WTC11 (cell line): ENCODE measurements at places on chromosomes 1 and 21.

- DNase-seq, result no peak
Observed at GRCh38 chr1:29454616-29455380, 218.5 kb downstream of the PTPRU start.

- no peak for DNase-seq
Observed at GRCh38 chr1:6177681-6178380, 2.3 kb downstream of the CHD5 start.

GRCh38 chr1:206725109-206725963, 40.6 kb downstream of the MAPKAPK2 start:
- peak; percentile 67 for DNase-seq

- DNase-seq, result no peak
Observed at GRCh38 chr1:210645582-210646257, 317.0 kb downstream of the HHAT start.

DNA sequence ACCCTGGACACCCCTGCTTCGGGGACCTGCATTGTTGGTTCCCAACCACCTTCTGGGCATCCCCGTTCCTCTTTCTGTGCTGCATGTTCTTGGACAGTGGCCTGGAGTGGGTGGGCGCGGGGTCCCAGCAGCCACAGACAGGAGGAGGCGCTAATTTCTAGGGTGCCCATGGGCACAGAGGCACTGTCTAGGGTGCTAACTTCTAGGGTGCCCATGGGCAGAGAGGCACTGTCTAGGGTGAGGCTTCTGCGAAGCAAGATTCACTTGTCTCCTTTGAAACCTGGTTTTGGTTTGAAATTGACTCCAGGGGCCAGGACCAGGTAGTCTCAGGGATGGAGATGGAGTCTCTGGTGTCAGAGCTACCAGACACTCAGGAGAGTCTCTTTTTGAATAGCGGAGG, 815 bp upstream of the MEGF6 start:
- DNase-seq, result no peak

GRCh38 chr1:200290010-200290685, 119.7 kb downstream of the ZNF281 start:
- peak; percentile 47 for DNase-seq

DNA sequence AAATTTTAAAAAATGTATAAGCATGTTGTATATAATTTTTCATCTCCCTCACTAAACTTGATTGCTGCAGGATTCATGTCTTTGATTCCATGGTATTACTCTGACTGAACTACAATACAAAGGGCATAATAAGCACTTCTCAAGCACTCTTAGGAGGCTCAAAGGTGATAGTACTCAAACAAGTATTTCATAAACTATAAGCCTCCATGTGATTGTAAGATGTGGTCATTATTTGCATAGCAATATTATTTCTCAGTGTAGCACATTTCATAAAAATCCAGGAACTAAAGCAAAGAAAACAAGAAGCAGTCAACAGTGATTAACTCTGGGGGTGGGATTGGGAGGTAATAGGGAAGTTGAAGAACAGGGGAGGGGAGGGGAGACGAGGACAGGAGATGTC, 106.2 kb upstream of the DPT start:
- DNase-seq, result no peak

GRCh38 chr1:235169986-235170385, 8.9 kb upstream of the RBM34 start:
- DNase-seq, result no peak

DNA sequence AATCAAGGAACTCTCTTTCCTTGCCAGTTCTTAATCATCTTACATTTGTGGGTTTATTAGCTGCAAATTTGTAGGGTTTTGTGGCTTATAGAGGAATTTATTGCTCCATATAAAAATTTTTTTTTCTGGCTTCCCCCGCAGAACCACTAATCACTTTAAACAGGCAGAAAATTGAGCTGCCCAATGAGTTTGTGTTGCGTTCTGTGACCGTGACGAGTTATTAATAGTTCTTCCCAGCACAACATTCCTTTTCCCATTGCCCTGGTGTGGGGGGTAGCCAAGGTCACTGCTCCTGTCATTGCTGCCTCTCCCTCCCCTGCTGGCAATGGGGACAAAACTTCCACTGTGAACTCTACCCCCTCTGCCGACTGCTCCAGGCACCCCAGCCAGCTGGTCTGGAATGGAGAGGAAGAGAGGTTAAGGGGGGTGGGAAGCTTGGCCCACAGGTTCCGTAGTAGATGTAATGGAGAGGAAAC, 55.1 kb downstream of the UBE2T start:
- no peak for DNase-seq

GRCh38 chr1:65991694-65992093, 199.0 kb downstream of the PDE4B start:
- no peak for DNase-seq

- peak; percentile 85 for DNase-seq
Observed at GRCh38 chr1:183227422-183228346, 41.6 kb downstream of the LAMC2 start.

DNA sequence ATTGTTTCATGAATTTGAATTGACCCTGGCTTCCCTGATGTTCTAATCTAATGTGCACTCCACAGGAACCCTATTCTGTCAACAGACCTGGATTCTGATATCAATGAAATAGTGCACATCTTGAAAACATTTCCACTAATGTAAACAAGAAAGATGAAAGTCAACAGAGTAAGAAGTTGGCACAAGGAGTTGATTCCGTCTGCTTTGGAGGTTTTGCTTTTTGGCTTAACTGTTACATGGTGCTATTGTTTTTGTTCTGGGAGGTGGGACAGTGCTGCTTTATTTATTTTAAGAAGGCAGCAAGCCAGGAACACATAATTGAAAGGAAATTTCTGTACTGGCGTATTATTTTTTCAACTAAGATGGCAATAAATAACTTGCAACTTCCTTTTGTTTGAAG, 73.3 kb downstream of the LEPR start:
- no peak for DNase-seq

- no peak for DNase-seq
Observed at GRCh38 chr1:170261669-170262068, 115.9 kb downstream of the NTMT2 start.

GRCh38 chr1:189409774-189410173, 1067.9 kb downstream of the BRINP3 start:
- no peak for DNase-seq

GRCh38 chr1:21312407-21312992, 22.2 kb upstream of the ECE1 start:
- DNase-seq, result no peak

GRCh38 chr1:92076363-92076762, 1.2 kb upstream of the SETSIP start:
- DNase-seq, result no peak

- peak; percentile 83 for DNase-seq
Observed at GRCh38 chr1:36156329-36157114, 562 bp downstream of the MAP7D1 start.

GRCh38 chr1:202250982-202251381, 57.4 kb downstream of the LGR6 start:
- no peak for DNase-seq

DNA sequence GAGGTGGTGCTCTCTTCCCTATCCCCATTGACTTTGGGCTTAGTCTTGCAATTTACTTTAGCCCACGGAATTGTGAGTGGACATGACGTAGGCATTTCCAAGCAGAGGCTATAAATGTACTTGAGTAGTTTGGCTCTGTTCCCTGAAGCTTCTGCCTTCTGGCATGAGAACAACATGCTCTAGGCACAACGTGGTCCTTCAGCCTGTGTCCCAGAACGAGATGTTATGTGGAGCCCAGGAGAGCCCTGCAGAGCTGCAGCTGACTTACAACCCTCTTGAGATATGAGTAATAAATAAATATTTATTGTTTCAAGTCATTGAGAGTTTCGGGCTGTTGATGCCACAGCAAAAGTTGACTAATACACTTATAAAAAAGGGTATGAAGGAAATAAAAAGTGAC, 105.2 kb upstream of the HMGB4 start:
- no peak for DNase-seq

DNA sequence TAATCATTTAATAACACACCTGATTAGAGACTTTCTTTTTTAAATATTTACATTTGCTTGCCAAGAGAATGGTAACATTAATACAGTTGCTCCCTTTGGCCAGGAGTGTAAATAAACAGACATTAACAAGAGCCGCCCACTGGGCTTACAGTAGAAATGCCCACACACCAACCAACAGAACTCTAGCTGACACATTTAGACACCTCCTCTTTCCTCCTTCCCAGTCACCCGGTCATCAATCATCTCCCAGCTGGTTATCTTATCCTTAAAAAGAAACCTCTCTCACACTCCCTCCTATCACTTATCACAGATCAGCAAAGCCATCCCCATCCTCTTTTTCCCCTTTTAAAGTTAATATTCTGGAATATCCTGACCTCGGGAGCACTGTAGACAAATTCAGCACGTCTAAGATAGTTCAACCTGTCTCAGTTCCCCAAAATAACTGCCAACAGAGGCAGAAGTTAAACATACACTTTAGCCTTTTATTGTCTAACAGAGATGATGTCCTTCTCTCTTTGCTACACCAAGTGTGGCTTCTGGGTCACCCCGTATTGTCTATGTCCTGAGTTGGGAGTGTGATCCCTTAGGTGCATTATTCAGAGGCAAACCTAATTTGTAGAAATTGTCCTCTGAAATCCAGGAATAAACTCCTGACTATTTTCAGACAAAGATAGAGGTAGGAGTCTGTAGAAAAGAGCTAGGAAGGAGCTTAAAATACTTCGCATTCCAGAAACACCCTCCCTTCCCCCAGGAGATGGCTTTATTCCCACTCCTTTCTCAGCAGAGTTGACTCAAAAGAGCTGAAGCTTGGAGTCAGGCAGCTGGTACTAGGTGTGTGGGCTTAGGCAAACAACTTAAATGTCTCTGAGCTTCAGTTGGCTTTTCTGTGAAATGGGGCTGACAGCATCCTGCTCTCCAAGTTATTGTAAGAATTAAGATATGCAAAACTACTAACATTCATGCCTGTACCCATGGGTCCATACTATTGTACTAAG, 8.8 kb downstream of the MYCL start:
- peak; percentile 23 for DNase-seq

GRCh38 chr1:21365036-21365435, 74.8 kb upstream of the ECE1 start:
- no peak for DNase-seq

- no peak for DNase-seq
Observed at GRCh38 chr1:19321071-19321470, 8.9 kb downstream of the SLC66A1 start.

- DNase-seq, result no peak
Observed at GRCh38 chr21:29055080-29055479, 18.4 kb downstream of the CCT8 start.

DNA sequence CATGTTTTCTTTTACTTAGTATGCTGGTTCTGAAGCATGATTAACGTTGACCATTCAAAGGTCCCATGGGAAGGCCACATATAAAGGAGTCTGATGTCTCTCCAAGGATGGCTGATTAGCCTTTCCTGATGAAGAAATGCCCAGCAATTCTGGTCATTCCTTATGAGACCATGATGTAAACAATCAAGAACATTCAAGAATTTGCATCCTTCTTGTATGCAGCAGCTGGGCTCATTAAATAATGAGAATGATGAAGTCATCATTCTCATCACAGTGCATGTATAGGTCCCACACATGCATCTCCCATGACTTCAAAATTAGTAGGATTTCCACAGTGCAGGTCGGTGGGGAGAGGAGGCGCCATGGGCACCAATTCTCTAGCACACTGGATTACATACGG, 85.4 kb downstream of the APP start:
- DNase-seq, result no peak

DNA sequence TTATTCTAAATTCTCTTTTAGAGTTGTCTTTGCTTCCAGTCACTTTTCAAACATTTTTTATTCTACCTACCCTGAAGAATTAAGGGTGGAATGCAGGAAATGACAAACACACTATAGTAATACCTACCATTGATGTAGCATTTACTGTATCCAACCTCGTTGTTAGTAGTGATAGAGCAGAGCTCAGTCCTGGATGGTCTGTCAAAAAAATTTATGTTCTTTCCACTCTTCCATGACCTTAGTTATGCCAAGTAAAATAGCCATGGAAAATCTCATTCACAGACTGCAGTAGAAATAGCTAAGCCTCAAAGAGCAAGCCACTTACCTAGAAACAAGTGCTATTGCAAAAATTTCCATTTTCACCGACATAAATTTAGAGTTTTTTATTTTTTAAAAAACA, 74.6 kb downstream of the CRB1 start:
- DNase-seq, result no peak

DNA sequence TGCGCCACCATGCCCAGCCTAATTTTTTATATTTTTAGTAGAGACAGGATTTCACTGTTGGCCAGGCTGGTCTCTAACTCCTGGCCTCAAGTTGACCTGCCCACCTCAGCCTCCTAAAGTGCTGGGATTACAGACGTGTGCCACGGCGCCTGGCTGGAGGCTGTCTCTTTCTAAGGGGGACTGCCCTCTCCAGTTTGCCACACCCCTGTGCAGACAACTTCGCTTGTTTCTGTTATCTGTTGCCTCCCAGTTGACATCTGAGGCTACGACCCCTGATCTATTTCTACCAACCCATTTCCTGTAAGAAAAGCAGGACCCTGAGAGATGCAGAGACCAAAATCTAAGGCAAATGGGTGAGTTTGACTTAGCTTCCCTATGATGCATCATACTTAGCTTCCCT, 24.0 kb upstream of the VASH2 start:
- no peak for DNase-seq

DNA sequence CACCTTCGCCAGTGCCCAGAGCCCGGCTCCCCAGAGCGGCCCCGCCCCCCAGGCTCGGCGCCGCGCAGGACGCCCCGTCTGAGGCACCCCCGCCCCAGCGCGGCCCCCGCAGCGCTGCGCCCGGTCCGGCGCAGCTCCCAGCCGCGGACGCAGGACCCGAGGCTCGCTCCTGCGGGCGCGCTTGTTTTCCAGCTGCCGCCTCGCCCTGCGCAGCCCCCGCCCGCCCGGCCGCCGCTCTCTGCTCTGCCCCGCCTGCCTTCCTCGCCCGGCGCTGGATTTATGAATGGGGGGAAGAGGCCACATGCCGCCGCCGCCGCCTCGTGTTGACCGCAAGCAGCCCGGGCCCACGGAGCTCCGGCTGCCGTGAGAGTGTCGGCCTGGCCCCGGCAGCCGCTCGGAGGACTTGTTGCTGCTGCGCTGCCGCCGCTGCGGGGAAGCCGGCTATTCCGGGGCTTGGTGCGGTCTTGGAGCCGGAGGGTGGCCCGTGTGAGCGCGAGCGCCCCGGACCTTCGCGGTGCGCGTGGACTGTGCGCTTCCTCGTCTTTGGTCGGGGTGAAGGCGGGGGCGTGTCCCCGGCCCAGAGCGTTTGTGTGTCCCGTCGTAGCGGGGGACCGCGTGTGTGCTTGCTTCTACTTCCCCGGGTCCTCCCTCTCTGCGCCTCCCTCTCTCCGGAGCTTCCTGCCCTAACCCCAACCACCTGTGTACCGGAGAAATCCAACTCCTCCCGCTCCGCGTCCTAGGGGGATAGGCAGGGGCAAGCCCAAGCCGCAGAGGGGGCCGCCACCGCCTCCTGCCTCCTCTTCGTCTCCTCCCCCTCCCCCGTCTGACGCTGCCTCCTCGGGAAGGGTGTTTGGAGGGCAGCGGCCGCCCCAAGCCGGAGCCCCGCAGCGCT, 736 bp downstream of the KCNC4 start:
- peak; percentile 63 for DNase-seq

- DNase-seq, result no peak
Observed at GRCh38 chr1:59486615-59487014, 189.7 kb downstream of the FGGY start.
